ENCODE measurements at places on chromosomes 6 and 20.

- DNase-seq = no peak
Observed at GRCh38 chr6:73308712-73309534, 45.2 kb downstream of the DPPA5 start.

DNA sequence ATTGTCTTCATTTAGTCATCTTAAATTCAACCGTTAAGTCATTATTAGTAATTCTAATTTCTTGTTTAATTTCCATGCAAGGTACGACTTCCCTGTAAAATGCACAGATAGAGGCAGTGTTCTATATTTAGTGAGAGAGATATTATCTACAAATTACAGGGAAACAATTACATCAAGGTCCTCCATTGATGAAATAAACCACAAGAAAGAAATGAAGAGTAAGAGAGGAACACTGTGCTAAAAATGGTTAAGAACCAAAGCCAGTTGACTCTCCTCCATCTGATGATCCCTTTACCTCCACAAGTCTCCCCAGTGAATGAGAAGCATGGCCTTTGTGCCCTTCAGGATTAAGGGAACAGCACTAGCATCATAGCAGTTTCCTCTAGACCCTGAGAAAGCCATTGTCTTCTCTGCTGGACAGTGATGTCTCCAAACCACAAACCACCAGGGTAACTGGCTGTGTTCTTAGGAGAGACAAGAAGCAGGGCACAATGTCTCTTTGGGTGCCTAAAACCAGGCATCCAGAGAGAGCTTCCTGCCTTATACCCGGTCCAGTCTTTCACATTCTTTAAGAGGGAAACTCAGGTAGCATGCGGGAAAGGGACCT, 38.1 kb downstream of the IRF4 start:
- DNase-seq = no peak

- no peak for DNase-seq
Observed at GRCh38 chr6:50003139-50003538, 18.7 kb downstream of the DEFB110 start.

GRCh38 chr20:63738687-63739129, 868 bp upstream of the SLC2A4RG start:
- no peak for DNase-seq

GRCh38 chr6:132733283-132733682, 19.4 kb upstream of the VNN1 start:
- no peak for DNase-seq

DNA sequence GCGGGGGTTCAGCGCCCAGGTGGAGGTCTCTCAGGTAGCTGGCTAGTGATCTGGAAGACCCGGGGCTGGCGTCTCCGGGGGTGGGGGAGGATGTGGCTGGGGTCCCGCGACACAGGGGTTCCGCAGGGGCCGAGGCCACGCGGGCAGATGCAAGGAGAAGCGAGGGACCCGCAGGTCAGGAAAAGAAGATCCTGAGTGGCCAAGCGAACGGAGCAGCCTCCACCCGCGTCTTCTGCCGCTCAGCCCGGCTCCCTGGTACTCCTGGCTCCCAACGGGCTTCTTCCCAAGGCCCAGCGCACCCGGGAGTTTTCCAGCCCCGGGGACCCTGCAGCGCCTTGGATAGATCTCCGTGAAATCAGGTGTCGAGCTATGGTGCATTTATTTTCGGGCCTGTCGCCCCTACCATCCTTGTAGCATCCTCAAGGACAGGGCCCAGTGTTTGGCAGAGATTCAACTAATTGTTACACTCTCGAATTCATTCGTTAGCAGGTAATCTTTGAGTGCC, 682 bp upstream of the CHD6 start:
- DNase-seq = no peak

GRCh38 chr6:51090343-51090742, 271.7 kb downstream of the TFAP2B start:
- DNase-seq = no peak

GRCh38 chr6:99467509-99468106, 42.5 kb upstream of the PNISR start:
- DNase-seq = no peak

GRCh38 chr6:169058634-169059033, 195.0 kb downstream of the THBS2 start:
- DNase-seq = no peak

DNA sequence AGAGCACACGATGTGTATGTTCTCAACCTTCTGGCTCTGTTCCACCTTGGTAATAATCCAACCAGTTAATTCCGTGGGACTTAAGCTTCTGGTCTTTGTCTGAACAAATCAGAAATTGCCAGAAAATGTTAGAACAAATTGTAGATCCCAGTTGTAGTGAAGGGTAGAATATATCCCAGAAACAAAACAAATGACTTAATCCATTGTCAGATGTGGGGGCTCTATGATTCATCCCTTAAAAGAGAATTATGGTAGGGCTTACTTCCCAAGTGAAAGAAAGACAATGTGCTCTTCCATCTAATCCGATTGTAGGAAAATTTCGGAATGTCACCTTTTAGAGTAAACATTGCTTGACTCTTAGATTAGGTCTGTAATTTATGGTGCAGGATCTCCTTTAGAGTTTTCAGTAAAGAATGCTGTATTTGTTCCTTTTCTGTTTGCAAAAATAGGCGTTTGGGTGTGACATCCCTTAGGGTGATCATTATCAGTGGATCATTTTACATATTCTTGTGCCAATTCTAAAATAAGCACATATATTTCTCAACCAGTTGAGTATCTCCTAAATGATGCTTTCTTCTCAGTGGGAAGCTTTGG, 234.5 kb upstream of the ZNF217 start:
- no peak for DNase-seq

GRCh38 chr6:1987640-1988039, 257.8 kb downstream of the GMDS start:
- DNase-seq = no peak

GRCh38 chr6:170448751-170449630, 104.1 kb downstream of the PSMB1 start:
- no peak for DNase-seq

GRCh38 chr6:146876271-146877151, 277.7 kb downstream of the ADGB start:
- no peak for DNase-seq

DNA sequence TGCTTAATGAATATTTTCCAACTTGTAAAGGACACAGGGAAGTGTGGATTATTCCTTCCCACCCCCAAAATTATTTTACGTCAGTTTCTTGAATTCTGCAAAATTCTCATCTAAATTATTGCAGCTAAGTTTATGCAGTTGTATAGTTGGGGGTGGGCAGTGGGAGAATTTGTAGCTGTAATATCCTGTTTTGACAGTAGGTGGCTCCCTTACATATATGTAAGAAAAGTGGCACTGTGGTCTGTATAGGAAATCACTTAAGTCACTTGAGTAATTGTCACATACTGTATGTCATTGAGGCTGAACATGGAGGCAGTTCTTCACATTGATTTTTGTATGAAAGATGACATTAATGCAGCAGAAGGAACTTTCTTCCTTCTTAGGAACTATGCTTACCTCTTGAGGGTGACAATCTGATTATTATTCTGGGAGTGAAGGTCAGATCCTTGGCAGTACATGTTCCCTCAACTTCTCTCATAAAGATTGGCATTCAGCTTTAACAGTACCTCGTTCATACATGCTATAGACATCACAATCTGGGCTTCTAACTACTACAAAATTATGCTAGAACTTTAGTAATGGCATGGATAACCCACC, 14.6 kb upstream of the CFAP206 start:
- DNase-seq = no peak

GRCh38 chr6:32045811-32046449, 7.7 kb downstream of the CYP21A2 start:
- no peak for DNase-seq

DNA sequence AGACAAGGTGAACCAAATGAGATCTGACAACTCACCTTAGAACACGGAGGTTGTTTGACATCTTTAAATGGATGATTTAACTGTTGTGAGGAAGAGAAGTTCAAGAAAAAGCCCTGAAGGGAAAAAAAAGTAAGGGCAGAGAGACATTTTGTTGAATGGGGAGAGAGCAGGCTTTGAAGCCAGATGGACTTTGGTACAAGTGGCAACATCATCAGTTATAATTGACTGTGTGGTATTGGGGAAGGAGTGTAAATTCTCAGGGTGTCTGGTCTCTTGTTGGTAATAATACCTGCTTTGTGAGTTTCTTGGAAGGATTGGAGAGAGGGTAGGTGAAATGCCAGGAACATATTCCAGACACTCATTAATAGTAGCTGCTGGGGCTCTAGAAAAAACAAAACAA, 21.6 kb downstream of the OGFRL1 start:
- no peak for DNase-seq

DNA sequence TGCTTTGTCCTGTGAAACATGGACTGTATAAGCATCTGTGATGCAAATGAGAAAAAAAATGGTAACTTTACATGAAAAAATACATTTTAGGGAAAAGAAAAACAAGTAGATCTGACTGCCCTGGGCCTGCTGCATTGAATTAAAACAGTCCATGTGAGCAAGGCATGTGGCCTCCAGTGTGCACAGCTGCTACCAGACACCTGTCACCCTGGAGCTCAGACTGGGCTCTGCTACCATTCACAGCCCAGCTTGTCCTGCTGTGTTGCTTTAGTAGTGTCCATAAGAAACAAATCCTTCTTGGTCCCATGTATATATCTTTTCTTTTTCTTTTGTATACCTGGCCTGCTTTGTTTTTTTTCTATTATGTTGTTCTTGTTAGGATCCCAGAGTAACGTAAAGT, 315.9 kb downstream of the NKAIN2 start:
- no peak for DNase-seq
